ENCODE measurements at places on chromosomes 3 and 15.

DNA sequence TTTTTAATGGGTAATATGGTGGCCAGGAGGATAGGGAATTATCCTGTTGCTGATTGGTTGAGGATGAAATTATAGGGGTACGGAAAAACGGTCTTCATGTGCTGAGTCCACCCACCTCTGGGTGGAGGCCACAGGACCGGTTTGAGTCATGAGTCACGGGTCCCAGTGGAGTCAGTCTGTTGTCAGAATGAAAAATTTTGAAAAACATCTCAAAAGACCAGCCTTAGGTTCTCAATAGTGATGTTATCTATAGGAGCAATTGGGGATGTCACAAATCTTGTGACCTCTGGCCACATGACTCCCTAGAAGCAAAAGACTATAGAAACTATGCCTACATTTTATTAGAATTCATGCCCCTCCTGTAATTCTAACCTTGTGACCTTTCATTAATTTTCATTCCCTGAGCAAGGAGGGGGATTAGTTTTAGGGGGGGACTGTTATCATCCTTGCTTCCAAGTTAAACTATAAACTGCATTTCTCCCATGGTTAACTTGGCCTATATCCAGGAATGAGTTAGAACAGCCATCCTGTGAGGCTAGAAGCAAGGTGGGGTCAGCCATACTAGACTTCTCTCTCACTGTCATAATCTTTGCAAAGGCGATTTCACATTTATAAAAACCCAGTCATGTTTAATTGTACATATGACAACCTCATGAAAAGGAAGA lies 101.2 kb downstream of the TCF12 start:
- DNase-seq: no peak

GRCh38 chr3:198030726-198031125 lies 70.7 kb downstream of the LMLN start:
- no peak for DNase-seq

DNA sequence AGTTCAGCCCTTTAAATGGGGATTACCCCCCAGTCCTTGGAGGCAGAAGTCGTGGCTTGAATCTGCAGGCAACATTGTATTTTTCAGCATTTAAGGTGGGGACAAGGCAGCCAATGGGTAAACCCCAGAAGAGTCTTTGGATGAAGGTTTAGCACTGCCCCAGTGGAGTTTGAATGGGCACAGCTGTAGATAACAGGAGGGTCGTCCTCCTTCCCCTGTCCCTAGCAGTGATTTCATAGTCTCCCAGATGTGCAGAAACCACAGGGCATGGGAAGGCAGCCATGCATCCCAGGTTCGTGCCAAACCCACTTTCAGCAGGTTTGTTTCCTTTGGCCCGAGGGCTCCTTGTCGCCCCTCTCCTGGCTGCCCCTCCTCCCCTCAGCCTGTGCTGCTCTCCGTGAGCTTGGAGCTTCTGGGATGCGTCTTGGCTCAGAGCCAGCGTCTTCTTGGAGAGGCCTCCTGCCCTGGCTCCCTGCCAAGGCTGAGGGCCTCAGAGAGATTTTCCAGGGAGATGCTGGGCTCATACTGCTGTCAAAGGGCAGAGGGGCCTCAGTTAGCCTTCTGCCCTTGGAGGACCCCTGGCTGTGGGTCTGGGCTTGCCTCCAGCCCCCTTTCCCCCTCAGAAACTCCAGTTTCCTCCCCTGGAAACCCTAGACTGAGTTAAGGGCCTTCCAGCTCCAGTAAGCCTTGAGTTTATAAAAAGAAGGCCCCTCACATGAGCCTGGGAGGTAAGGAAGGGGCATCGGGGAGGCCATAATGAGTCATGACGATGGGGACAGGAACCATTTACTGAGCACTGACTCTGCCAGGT lies 48.9 kb upstream of the POLG start:
- DNase-seq: no peak

GRCh38 chr15:57224664-57225063 lies 151.6 kb upstream of the CGNL1 start:
- no peak for DNase-seq

DNA sequence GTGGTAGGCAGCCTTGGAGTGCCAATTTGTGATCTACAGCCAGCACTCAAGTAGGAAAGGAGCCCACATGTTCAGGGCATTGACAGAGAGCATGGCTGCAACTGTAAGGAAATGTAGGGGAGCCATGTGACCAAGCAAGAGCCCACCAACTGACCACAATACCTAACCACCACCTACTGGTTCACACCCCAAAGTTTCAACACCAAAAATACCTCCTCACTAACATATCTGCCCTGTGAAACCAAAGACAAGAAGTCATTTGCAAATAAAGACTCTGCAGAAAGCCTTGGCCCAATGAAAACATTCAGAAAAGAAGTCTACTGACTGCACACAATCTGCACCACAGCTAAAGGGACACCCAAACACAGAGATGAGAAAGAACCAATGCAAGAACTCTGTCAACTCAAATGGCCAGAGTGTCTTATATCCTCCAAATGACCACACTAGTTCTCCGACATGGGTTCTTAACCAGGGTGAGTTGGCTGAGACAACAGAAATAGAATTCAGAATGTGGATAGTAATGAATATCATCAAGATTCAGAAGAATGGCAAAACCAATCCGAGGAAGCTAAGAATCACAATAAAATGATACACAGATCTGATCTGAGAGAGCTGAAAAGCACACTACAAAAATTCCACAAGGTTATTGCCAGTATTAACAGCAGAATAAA lies 40.6 kb downstream of the SLC9C1 start:
- no peak for DNase-seq

DNA sequence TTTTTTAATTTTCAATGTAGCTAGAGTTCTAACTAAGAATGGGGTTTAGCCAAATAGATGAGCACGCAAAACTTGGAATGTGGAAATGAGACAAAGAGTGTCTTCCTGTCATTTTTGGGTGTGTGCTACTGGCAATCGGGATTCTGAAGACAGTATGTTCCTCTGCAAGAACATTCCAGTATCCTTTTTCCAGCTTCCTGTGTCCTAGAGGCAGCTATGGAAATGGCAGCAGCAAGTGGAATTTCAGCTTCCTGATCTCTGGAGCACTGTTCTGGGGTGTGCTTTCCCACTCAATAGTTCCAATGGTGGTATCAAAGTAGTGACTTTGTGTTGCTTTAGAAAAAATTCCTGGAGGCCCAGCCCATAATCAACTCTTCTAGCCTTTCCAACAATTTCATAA lies 642.9 kb upstream of the KCNMB2 start:
- DNase-seq: no peak

GRCh38 chr3:195450731-195451229 lies 8.0 kb upstream of the ACAP2 start:
- DNase-seq: no peak

DNA sequence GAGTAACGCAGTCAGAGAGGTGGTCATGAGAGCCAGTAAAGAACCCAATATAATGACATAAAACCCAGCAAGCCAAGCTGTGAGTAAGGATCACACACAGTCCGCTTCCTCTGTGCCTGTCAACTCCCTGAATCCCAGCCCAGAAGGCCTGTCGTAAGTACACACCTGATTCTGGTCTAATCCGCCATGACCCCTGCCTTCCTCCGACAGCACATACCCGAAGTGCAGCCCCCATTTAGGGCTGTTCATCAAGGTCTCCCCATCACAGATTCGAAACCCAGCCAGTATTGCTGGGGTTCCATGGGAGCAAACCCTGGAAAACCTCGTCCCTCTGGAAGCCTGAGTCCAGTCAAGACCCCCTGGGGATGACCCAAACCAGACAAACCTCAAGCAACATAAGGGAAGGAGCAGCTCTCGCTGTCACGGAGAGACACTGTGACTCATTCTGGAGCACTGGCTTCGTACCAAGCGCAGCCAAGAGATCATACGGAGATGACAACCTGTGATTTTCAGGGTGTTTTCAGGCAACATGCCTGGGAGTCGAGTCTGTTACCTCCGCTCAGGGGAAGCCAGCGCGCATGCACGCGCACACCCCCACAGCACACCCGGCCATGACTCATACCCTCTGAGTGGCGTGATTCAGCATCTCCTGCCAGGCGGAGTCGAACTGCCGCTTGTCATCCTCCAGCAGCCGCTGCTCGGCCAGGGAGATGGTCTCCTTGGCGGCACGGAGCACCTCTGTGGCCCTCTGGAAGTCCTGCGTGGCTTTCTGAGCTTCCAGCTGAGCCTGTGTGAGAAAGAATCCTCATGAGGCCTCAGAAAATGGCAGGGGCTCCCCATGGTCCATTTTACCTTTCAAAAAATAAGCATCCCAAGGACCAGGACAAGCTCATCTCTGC lies 63.0 kb downstream of the SH3BP5 start:
- DNase-seq: peak; percentile 75

DNA sequence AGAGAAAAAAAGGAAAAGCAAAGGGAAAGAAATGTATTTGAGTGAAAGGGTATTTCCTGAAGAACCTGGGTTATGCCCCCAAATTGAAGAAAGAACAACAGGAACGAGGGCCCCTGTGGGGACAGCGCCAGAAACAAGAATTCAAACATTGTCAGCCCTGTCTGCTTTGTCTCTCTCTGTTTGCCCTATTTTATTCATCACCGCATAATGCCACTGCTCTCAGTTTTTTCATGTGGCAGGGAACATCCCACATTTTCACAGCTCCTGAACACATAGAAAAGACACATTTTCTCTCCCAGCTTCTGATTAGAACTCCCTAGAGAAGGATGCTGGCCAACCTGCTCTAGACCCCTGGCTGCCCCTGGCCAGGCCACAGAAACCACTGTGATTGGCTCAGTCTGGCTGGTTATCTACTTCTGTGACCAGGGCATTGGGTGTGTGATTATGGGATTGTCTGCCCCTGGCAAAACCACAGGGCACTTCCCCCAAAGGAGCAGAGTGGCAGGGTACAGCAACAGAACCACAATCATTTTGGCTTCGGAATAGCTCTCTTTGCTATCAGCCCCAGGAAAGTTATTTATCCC lies 31.3 kb upstream of the CCDC54 start:
- no peak for DNase-seq

Measured in stimulated activated CD8-positive, alpha-beta memory T cell treated with anti-CD3 and anti-CD28 coated beads, Interleukin-4, amount 100 ng/mL, for 1 hour (primary cell).